Fibroblast of skin of right quadriceps (primary cell): ENCODE measurements at places on chromosomes 3 and 15.

DNA sequence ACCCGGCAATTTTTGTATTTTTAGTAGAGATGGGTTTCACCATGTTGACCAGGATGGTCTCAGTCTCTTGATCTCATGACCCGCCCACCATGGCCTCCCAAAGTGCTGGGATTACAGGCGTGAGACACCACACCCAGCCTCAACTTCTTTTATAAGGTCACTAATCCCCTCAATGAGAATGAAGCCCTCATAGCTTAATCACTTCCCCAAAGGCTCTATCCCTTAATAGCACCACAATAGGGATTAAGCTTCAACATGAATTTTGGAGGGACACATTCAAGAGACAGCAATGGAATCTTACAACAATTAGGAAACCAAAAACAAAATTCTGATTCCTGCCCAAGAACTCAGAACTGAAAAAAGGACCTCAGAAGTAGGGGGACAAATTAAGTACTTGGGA lies 126.8 kb downstream of the ATP1B3 start:
- no peak for DNase-seq

GRCh38 chr3:58163234-58163633 lies 47.5 kb downstream of the DNASE1L3 start:
- DNase-seq = no peak

GRCh38 chr3:71541313-71541712 lies 42.2 kb downstream of the FOXP1 start:
- DNase-seq = peak; percentile 50

DNA sequence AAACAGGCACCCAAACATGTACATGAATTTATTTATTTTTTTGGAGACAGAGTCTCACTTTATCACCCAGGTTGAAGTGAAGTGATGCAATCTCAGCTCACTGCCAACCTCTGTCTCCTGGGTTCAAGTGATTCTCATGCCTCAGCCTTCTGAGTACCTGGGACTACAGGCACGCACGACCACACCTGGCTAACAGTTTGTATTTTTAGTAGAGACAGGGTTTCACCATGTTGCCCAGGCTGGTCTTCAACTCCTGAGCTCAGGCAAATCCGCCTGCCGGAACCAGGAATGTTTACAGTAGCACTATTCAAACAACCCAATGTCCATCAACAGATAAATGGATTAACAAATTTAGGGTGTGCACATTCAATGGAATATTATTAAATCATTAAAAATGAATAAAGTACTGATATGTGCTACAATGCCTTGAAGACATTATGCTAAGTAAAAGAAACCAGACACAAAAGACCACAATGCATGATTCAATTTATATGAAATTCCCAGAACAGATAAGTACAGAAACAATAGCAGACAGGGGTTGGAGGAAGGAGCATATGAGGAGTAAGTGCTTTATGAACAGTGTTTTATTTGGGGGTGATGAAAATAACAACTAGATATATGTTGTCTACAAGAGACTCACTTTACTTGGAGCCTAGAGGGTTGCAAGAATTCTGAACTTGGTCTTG lies 1.3 kb downstream of the LEO1 start:
- DNase-seq = no peak

GRCh38 chr3:159236321-159236720 lies 434.5 kb downstream of the MFSD1 start:
- peak; percentile 73 for DNase-seq

GRCh38 chr15:98288091-98288590 lies 327.6 kb downstream of the ARRDC4 start:
- no peak for DNase-seq

- no peak for DNase-seq
These were observed 132.5 kb downstream of the APBA2 start for GRCh38 chr15:29018120-29018805.

- DNase-seq = no peak
These were observed 48.2 kb downstream of the ITGB5 start for GRCh38 chr3:124838963-124839362.

DNA sequence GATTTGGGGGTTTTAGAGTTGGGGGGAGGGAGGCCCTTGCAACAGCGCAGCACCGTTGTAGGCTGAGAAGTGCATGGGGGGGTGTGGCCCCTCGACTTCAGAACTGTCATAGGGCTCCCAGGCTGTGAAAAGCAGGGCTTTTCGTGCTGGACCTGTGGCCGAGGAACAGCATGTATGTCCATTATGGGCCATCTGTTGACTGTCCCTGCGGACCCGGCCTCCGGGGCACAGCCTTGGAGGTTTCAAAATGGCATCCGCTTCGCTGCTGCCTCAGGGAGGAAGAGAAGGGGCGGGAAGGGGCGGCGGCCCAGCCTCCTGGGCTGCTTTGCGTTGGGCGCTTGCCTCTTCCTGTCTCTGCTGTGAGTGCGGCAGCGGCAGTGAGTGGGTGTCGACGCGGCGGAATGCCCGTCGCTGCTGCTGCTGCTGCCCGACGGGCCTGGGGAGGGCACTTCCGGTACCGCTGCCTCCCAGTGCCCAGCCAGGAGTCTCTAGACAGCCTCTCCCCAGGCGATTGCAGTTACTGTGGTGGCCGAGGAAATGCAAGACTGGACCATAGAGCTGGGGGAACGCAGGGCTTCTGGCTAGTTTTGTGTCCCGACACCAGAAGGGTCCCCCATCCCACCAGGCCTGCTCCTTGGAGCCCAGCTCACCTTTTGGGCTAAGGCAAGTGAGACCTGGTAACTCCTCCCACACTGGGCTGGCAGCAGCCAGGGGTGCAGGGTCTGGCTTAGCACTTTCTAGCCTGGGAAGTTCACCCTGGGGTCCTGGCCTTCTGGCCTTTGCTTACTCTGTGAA lies 1.9 kb downstream of the GNAI2 start:
- peak; percentile 82 for DNase-seq

GRCh38 chr15:60541481-60542299 lies 62.7 kb upstream of the ICE2 start:
- no peak for DNase-seq

GRCh38 chr3:197050511-197050910 lies 20.9 kb upstream of the MELTF start:
- no peak for DNase-seq

GRCh38 chr3:66665021-66665695 lies 164.3 kb upstream of the LRIG1 start:
- DNase-seq = no peak

- peak; percentile 79 for DNase-seq
These were observed 25.3 kb downstream of the ANP32A start for GRCh38 chr15:68795298-68795848.

GRCh38 chr15:92421976-92422375 lies 28.3 kb downstream of the ST8SIA2 start:
- DNase-seq = peak; percentile 69

DNA sequence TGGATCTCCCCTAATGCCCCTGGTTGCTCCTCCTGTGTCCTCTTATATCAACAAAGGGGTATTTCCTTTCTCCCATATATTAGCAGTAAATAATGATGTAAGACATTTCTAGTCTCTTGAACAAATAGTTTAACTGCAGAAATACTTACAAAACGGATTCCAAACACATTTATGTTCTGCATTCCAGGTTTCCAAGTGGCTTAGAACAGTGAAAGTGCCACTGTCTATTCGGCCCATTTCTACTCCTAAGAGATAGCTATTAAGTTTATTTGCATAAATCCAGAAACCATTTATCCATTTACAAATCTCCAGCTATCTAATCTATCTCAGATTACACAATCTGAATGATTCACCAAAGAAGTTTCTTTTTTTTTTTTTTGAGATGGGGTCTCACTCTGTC lies 55.8 kb upstream of the FRMD4B start:
- no peak for DNase-seq

- DNase-seq = no peak
These were observed 1.2 kb upstream of the UROC1 start for GRCh38 chr3:126518779-126519177.

DNA sequence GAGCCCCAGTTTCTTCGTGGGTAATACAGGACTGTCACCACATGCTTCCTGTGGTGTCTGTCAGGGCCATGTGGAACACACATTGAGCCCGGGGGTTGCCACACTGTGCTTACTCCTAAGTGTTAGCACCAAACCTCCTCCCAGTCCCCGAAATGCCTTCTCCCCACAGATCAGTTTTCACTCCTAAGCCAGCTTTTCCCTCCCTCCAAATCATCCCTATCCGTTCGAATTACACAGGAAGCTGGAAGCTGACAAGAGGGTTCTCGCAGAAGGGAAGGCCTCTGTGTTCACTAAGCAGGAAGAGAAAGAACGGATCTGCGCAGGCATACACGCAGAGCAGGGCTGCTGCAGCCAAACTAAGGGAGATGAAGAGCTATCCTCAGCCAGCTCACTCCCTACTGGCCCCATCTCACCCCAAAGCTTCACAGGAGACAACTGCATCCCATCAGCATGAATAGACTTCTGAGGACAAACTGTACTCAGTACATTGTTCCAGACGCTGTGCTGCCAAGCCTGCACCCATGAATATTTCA lies 32.3 kb downstream of the XXYLT1 start:
- DNase-seq = peak; percentile 68

- DNase-seq = no peak
These were observed 2.9 kb downstream of the ABHD5 start for GRCh38 chr3:43693594-43693993.

GRCh38 chr3:23798876-23799275 lies 6.9 kb upstream of the UBE2E1 start:
- DNase-seq = no peak

GRCh38 chr3:114624047-114624445 lies 330.2 kb downstream of the TIGIT start:
- peak; percentile 7 for DNase-seq

- DNase-seq = peak; percentile 47
These were observed 369.1 kb downstream of the RBMS3 start for GRCh38 chr3:29649815-29650547.

GRCh38 chr3:8589880-8590556 lies 54.6 kb downstream of the SSUH2 start:
- peak; percentile 62 for DNase-seq

- no peak for DNase-seq
These were observed 1.0 kb downstream of the KLHL18 start for GRCh38 chr3:47283591-47284364.

DNA sequence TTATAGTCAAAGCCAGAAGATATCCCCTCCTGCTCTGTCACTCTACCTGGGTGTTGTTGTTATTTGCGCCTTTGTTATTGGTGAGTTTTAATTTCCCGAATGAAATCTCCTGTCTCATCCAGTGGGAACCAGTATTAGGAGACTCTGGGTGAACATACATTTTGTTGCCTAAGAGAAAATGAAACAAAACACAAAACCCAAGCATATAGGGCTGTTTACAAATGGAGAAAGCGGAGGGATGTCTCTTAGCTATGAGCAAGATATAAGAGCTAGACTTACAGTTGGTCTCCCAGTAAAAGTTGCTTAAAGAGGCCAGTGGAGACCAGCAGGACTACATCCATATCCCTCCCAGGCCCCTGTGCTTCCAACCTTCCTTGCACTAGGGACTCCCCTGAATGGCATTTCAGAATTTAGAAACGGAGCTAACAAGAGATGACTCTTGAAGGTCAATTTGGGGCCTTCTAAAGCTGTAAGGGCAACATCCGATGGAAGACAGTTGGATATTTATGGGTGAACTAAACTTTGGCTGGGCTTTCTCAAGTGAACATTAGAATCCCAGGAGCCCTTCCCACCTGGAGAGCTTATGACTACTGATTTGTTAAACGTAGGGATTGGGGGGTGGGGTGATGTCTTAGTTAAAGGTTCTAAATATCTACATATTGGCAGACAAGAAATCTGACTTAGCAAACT lies 2.7 kb downstream of the EOMES start:
- DNase-seq = no peak

DNA sequence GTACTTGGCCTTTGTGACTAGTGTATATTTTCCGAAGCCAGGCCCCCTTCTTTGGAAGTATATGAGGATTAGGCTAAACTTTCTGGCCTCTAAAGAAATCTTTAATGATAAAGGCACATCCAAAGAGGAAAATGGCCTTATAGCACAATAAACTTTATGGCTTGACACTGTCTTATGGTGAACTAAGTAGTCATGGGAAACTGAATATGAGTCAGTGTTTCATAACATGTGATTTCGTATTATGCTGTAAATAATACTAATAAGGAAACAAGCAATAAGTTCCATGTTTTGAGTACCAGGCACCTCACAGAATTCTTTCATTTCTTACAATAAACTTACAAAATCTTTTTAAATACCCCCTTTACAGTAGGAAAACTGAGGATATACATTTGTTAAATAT lies 8.2 kb downstream of the ZPLD1 start:
- no peak for DNase-seq

- no peak for DNase-seq
These were observed 207.2 kb downstream of the TBC1D5 start for GRCh38 chr3:17535274-17535673.

DNA sequence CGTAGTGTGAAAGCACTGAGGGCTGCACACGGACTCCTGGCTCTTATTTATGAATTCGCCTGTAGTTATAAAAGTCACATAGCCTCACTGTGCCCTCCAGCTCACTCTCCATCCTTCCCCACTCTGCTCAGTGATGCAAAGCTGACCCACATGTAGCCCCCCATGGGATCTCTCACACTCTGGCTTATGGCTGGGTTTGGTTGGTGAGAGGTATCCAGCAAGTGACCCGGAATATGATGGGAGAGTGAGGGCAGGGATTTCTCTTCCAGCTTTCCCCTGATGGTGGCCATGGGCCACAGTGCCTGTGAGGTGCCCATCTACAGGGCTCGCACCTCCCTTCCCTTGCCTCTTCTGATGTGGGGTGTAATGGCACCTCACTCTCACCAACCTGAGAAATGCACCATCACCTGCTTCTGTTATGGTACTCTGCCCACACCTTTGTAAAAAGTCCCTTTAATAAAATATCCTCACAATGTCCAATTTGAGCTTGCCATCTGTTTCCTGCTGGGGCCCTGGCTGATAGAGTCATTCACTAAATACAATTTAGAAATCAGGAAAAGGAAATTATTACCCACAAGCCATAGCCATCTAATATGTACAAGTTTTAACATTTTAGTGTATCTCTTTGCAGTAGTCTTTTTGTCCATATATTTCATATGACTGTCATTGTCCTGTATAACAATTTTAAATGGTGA lies 93.6 kb downstream of the SCN11A start:
- DNase-seq = no peak

DNA sequence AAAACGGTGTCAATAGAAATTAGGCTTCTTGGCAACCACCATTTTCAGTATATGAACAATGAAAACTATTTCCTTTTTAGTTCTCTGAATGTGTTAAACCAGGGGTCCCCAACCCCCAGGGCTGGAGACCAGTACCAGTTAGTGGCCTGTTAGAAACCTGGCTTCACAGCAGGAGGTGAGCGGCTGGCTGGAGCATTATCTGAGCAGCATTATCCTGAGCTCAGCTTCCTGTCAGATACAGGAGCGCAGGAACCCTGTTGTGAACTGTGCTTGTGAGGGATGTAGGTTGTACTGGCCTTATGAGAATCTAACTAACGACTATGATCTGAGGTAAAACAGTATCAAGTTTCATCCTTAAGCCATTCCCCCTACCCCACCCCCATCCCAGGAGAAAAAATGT lies 328.7 kb downstream of the ZBBX start:
- no peak for DNase-seq

DNA sequence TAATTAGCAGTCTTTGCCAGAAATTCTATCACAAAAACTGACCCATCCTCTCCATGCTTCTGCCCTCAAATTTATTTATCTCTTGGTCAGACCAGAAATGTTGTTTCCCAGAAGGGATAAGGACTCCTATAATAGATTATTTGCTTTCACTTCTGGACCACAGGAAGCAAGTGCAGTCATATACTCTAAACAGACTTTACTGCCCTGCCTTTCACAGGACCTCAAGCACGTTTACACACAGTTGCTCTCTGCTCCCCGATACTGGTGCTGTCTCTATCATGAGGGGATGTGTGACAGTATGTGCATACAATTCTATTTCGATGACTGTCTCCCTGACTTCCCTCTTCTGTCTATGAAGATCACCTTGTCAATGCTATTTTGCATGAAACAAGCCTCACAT lies 205.5 kb upstream of the TGFBR2 start:
- DNase-seq = no peak
